Activated gamma-delta T cell treated with Interleukin-2 at 50 U/mL for 16 hours (primary cell): ENCODE measurements at places on chromosomes 1 and 21.

- DNase-seq: no peak
Measured at GRCh38 chr1:203612932-203613682, 13.5 kb upstream of the ATP2B4 start.

DNA sequence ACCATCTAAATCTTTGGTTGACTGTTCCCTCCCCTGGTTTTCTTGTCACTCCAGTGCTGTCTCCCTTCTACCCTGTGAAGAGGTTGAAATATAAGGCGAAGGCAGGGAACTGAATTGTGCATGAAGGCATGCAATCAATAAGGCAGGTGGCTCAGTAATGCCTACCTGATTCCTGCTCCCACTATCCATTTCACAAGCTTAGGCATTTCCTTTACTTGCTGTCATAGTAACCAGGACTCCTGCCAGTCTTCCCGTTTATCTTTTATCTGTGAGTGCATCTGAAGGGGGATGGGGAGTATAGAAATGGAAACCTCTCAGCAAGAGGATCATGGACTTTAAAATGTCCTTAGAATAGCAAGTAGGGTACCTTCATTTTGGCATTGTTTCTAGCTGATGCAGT, 40.5 kb downstream of the MRPS6 start:
- no peak for DNase-seq

GRCh38 chr1:102879439-102879993, 228.8 kb downstream of the COL11A1 start:
- DNase-seq: no peak

- DNase-seq: no peak
Measured at GRCh38 chr1:234409328-234409727, 36.1 kb downstream of the COA6 start.

DNA sequence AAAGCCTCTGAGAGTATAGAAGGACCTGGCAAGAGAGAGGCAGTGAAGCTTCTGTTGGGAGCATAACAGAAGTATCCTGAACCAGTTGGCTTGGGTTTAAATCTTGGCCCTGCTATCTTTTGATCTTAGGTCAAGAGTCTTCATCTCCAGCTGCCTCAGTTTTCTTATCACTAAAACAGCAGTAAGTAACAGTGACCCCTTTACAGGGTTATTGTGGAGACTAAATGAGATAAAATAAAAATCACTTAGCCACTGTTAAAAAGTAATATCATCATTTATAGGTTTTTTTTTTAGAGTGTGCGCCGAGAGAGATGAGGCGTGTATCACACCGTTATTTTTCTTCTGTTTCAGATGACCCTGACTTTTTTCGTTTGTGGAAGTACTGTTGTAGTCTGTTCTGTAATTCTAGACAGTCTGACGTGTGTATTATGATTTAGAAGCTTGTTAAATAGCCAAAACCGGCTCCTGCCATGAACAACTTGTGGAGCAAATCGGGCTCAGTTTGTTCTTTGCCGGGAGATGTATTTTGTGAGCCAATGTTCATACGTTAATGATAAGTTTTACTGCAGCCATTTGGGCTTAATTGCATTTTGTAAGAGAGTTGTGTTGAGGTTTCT, 1.1 kb downstream of the THRAP3 start:
- DNase-seq: no peak

GRCh38 chr1:16367968-16368890, 1.2 kb downstream of the SZRD1 start:
- DNase-seq: no peak

DNA sequence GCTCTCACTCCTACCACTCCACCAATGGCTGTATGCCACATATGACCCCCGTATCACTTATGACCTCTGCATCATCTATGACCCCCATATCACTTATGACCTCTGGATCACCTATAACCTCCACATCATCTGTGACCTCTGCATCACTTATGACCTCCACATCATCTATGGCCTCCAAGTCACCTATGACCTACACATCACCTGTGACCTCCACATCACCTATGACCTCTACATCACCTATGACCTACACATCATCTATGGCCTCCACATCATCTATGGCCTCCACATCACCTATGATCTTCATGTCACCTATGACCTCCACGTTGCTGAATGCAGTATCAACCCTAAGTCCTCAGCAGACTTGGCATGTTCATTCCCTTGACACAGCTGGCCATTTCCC, 271.2 kb downstream of the MATN1 start:
- no peak for DNase-seq

GRCh38 chr1:169784102-169784501, 10.6 kb downstream of the METTL18 start:
- no peak for DNase-seq

GRCh38 chr1:171550050-171550449, 64.7 kb downstream of the PRRC2C start:
- no peak for DNase-seq

DNA sequence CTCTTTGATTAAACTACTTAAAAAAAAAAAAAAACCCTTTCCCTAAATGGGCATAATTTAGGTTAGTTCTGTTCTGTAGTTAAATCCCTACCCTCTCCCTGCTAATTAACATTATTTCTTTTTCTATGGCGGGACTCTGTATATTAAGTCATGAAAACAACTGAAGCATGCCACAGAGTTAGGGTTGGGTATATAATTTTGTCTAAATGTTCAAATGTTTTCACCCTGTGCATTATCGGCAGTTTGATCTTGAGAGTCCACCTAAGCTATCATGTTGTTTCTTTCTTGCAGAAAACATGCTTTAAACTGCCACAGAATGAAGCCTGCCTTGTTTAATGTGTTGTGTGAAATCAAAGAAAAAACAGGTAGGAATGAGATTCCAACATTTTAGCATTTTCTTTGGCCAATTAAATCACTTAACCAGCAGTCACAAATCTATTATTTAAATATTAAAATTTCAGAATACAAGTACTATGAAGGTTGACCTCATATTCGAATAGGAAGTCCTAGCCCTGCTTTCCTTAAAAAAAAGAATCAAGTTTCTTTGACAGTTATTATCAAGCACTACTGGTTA, 4.0 kb downstream of the PBX1 start:
- DNase-seq: no peak

- DNase-seq: peak; percentile 62
Measured at GRCh38 chr1:154463512-154463990, 38.5 kb upstream of the TDRD10 start.

GRCh38 chr1:8002921-8003320, 23.2 kb downstream of the ERRFI1 start:
- DNase-seq: no peak

DNA sequence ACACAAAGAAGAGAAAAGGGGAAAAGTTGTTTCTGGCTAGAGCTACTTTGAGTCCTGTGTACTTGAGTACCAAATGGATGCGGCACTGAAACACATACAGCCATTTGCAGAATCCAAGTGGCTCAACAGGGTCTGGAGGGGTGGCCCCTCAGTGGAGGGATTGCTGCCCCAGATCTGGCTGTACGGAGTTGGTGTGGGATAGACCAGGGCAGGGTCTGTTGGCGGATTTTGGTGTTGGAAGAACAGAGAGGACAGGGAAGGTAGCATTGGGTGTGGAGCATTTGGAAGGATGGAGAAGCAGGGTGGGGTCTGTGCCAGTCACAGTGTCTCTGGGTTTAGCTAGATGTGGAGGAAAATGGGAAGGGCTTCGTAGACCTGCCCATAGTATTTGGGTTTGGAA, 220.5 kb downstream of the CAMTA1 start:
- DNase-seq: no peak

DNA sequence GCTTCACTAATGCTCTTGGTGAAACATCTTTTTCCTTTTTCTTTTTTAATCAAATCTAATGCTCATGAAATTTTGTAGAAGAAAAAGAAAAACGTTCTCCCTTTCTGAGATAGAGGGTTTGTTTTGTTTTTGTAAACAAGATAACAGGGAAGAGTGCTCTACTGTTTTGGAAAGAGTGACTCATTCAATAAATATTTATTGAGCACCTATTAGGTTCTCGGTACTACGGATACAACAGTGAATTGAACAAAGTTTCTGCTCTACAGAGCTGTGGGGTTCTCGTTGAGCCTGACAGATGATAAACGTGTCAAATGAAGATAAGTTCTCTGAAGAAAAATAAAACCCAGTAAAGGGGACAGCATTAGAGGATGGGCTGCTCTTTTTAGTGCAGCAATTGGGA, 7.0 kb downstream of the PGM1 start:
- DNase-seq: no peak

- DNase-seq: no peak
Measured at GRCh38 chr1:94936861-94937620, 10.1 kb upstream of the CNN3 start.

DNA sequence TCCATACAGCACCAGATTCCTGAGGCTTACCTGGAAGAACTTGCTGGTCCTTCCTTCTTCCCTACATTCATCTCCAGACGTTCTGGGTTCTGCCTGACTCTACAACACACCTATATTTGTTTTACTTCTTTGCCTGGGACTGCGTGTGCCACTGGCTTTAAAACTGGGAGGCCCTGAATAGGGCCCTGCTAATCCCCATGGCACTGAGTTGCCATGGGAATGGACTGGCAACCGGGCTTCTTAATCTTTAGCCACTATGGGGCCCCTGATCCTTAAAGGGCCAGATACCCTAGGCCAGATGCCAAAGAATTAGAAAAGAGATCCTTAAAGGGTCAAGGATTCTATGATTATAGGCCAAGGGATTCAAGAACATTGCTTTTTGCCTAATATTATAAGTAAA, 24.4 kb upstream of the CADM3 start:
- no peak for DNase-seq

- no peak for DNase-seq
Measured at GRCh38 chr1:42891465-42892138, 45.2 kb downstream of the ZNF691 start.

GRCh38 chr21:25582164-25582790, 25.0 kb downstream of the MRPL39 start:
- no peak for DNase-seq

DNA sequence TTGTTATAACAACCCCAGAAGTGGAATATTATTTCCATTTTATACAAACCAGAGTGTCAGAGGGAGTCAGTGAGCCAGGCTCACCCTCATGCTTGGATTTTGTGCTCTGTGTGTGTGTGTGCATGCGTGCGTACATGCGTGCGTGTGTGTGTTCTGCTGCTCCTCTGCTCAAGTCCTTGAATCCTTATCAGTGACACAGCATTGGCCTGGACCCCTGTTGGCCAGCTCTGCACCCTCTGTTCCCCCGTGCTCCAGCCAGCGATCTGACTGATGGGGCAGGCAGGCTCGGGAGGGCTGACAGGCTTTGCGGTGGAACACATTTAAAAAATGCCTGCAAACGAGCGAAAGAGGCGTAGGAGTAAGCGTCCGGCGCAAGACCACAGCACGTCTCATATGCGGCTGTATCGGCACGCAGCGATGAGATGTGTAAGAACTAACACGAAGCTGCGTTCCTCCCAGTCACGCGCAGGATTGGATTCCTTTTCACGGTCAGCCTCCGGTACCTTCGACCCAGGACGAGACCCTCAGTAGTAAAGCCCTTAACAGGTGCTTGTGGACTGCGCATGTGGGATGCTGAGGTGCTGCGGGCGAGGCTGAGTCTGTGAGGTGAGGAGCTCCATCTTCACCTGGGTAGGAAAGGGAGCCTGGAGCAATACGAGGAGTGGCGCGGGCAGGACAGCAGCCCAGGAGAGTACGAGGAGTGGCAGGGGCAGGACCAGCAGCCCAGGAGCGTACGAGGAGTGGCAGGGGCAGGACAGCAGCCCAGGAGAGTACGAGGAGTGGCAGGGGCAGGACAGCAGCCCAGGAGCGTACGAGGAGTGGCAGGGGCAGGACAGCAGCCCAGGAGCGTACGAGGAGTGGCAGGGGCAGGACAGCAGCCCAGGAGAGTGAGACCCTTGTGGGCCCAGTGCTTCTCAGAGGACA, 130.9 kb downstream of the GALNT2 start:
- DNase-seq: no peak

DNA sequence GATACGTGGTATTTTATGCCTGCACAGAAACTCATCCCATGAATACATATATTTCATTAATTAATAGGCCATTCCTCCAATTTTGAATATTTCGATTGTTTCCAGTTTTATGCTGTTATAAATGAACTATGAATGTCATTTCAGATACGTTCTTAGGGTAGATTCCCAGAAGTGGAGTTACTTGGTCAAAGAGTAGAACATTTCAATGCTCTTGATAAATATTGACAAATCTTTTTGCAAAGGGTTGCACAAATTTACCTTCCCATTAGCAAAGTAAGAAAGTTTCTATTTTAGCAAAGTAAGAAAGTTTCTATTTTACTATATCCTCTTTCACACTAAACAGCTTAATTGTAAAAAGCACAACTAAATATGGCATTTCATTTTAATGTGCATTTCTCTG, 48.9 kb downstream of the KCNT2 start:
- no peak for DNase-seq

DNA sequence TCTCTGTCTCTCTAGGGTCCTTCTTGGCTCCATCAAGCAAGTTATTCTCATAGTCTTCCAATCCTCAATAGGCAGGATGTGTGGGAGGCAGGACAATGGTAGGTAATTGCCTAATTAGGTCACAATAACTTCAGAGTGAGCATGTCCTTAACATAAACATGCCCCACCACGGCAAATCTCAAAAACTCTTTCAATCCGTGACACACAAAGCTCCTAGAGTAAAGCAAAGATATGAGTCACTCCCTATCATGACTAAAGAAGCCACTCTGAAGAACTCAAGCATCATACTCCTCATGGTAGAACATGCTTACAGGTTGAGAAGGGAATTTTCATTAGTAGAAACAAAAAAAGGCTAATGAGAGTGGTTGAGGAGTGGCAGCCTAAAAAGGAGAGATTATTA, 4.9 kb downstream of the HAO2 start:
- DNase-seq: no peak

DNA sequence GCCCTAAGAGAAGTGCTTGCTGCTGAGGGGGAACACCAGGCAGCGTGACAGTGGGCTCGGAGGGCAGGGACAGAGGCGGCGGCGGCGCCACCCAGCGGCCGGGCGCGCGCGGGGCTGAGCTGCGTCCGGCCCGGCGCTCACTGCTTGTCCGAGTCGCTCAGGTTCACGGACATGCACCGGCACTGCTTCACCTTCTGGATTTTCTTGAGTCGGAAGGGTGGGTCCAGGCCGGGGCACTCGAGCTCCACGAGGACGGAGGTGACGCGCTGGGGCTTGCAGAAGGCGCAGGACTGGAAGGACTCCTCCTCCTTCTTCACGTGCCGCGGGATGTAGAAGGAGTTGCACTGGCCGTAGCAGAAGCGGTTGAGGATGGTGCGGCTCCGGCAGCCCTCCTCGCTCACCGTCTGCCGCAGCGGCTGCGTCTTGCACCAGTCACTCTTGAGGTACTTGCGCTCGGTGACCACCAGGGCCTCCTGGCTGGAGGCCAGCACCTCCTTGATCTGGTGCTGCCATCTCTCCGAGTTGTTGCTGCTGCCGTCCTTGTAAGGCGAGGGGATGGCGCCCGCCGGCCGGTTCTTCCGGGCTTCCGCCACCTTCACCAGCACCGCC, 119.0 kb downstream of the GREM2 start:
- DNase-seq: no peak
